Motor neuron (in vitro differentiated cells): ENCODE measurements at places on chromosomes 7 and 10.

DNA sequence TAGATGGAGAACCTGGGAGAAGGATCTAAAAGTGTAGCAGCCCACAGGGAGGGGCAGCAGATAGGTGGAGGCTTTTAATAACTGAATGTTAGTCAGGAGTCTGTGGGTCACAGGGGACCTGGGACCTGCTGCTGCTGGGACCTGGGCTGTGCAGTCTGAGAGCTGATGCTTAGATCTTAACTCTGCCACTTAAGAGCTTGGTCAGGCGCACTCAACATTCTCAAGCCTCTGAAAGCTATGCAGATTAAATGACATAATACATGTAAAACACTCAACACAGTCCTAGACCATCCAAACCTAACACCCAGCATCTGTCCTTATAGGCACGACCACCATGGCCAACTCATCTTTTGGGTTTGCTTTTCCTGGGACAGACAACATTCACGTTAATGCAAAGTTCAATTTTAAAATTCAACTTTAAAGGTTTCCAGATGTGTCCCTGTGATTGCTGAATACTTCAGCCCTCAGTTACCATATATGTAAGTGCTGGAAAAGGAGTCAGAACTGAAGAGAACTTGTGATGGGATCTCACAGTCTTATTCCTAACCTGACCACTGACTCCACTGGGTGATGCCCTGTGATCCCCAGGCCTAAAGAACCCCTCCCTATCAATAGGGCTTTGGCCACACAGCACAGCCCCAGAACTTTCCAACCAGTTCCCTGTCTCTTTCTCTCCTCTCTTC, 321.0 kb downstream of the PLXNA4 start:
- no peak for ATAC-seq

DNA sequence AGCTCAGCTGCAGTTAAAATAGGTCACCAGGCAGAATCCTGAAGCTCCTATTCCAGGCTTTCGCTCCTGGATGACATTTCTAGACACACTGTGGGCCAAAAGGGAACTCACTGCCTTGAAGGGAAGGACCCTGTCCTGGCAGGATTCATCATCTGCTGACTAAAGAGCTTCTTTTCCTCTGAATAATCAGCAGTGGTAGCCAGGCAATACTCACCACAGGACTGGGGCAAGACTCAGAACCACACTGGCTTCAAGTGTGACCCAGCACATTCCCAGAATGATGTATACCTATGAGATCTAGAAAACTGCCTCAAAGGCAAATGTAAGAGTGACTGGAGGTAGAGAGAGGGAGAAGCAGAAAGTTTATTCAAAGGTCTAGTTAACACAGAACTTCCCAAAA, 29.5 kb upstream of the EBF3 start:
- peak; percentile 18 for ATAC-seq

DNA sequence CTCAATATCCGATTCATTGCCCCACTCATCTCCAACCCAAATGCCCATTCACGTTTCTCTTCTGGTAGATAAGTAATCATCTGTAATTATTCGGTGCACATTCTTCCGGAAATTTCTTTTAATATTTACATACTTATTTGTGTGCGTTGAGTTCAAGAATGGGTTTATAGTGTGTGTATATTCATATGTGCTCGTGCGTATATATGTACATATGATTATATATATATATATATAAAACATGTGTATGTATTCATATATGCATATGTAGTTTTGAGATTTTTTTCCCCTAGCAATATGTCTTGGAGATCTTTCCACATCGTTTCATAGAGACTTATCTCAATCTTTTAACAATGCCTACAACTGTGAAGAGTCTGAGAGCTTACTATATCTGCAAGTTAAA, 118.2 kb downstream of the MDFIC start:
- ATAC-seq = no peak

DNA sequence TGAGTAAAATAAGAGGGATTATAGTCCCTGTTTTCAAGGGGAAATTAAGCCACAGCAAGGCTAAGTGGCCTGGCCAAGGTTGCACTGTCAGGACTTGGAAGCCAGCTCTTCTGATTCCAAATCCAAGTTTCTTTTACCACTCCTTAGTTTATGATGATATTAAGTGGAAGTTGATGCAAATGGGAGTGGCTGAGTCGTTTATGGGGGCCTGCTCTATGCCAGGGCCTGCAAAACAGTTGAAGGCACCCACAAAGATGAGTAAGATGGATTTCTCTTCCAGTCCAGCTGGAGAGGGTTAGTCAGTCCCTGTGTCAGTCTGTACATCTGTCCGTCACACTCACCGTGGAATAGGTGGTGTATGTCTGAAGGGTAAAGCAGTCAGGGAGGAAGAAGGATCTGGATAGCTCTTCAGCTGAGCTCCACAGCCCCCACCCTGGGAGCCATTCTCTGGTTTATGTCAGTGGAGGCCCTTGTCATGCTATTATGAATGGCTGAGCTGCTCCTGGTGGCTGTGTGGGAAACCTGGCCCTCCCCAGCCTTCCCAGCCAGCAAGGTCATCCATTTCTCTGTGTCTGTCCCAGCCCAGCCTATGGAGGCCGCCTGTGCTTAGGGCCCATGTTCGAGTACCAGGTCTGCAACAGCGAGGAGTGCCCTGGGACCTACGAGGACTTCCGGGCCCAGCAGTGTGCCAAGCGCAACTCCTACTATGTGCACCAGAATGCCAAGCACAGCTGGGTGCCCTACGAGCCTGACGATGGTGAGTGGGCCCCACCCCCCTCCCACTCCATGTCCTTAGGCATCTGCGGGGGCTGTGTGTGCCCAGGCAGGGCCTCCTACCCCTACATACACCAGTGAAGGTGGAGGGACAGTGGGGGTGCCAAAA, 44.5 kb downstream of the TBATA start:
- peak; percentile 83 for ATAC-seq

GRCh38 chr10:34186745-34187144, 628.4 kb downstream of the PARD3 start:
- no peak for ATAC-seq

DNA sequence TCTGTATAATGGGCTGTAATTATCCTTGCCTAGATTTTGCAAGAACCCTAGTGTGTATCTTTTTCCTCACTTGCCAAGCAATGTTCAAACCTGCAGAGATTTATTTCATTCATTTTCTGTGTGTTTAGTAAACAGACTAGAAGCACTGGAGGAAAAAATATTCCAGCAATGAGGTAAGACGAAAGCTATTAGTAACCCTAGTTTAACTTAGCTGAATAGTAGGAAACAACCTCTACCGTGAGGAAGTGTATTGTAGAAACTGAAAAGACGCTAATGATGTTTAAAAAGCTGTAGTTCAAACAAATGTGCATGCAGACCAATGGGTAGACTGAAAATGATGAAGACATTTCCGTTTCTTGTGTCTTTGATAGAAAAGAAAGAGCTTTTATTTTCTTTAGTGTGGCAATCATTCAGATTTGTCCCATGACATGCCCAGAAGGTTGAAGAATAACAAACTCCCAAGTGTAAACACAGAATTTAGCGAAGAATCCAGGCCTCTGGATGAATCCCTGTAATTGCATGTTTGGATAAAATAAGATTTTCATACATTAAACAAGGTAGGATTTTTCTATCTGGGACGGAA, 20.7 kb downstream of the CAV1 start:
- no peak for ATAC-seq

DNA sequence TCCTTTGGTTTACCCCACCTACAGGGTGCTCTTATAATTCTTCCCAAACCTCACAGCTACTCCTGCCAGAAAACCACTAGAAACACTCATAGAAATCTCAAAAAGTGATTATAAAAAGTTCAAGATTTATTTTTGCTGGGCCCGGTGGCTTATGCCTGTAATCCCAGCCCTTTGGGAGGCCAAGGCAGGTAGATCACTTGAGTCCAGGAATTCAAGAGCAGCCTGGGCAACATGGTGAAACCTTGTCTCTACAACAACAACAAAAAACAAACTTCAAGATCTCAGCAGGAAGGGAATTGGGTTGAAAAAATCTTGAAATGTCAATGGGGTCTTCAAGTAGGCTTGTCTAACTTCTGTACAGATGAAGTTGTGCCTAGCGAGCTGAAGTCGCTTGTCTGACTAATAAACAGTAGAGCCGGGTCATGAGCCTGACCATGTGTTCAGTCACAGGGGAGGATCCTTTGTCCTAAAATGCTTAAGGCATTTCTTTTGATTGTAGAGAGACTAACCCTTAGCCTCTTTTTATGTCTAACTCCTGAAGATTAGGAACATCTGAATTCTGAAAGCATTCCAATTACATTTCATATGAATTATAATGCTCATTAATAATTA, 124.6 kb downstream of the NOC3L start:
- ATAC-seq = no peak

DNA sequence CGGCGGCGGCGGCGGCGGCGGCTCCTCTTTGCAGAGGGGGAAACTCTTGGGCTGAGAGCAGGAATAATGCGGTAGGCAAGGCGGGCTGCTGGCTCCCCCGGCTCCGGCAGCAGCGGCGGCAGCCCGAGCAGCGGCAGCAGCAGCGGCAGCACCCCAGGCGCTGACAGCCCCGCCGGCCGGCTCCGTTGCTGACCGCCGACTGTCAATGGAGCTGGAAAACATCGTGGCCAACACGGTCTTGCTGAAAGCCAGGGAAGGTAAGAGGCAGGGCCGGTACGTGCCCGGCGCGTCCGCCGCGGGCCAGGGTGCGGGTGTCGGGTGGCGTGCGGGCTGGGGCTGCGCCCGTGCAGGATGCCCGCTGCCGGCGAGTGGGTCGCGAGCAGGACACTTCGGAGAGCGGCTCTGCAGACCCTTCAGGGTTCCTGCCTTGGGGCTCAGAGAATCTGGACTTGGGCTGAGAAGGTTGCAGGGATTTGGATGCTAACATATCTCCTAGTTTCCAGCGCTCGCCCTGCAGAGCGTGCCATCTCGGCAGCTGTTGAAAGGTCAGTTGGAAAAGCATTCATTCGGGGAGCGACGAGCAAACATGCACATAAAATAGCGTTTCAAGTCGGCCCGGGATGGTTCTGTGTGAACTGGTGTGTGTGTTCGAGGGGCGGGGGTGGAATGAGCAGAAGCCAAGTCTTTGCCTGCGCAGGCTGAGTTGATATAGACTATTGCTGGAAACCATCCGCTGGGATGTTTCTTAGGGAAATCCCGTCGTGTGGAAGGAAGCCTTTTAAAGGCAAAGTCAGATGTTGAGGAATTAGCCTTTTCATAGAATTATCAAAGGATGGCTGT, 562 bp downstream of the GRK5 start:
- peak; percentile 34 for ATAC-seq

- ATAC-seq = no peak
Measured at GRCh38 chr10:37488792-37489657, 363.6 kb downstream of the ANKRD30A start.

GRCh38 chr10:122062831-122063674, 74.1 kb downstream of the TACC2 start:
- ATAC-seq = peak; percentile 100

DNA sequence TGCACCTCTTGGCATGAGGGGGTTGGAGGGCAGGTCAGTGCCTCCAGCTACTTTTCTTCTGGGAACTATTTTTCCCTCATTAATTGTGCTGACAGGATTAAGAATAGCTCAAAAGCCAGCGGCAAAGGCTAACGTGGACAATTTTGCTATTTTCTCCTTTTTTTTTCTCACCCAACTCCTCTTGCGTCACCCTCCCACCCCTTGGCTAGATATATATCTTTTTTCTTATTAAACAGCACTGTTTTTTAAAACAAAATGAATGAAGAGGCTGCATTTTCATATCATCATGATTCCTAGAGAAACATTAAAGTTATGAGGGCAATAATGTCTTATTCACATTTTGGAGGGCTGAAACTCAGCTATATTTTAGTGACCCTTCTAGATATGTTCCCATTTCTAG, 251.8 kb upstream of the NFE2L3 start:
- no peak for ATAC-seq

DNA sequence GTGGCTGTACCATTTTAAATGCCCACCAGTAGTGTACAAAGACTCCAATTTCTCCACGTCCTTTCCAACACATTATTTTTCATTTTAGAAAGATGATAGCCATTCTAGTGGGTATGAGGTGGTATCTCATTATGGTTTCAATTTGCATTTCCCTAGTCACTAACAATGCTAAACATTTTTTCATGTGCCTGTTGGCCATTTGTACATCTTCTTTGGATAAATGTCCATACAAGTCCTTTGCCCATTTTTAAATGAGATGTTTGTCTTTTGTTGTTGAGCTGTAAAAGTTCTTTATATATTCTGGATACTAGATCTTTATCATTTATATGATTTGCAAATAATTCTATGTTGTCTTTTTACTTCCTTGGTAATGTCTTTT, 18.9 kb upstream of the BPGM start:
- no peak for ATAC-seq

DNA sequence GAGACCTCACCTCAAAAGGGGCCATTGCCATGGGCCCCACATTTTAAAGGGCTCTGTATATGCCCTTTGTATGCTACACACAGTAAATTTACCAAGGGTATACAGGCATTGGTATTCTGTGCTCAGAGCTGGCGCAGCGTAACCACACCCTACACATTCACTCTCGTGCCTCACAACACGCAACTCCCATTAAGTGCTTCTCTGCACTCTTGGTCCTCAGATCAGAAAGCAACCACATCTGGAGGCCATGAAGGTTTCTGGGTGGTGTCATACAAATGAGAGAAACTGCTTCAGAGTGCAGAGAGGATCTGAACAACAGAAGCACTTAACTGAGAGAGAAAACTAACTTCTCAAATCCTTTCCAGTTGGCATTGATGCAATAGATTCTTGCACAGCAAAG, 9.4 kb upstream of the CACUL1 start:
- ATAC-seq = peak; percentile 62

- no peak for ATAC-seq
Measured at GRCh38 chr7:99779949-99780348, 4.0 kb downstream of the CYP3A4 start.

GRCh38 chr7:152924238-152924637, 164.7 kb downstream of the ACTR3B start:
- ATAC-seq = no peak

GRCh38 chr7:96017877-96018276, 245.5 kb downstream of the DYNC1I1 start:
- no peak for ATAC-seq

DNA sequence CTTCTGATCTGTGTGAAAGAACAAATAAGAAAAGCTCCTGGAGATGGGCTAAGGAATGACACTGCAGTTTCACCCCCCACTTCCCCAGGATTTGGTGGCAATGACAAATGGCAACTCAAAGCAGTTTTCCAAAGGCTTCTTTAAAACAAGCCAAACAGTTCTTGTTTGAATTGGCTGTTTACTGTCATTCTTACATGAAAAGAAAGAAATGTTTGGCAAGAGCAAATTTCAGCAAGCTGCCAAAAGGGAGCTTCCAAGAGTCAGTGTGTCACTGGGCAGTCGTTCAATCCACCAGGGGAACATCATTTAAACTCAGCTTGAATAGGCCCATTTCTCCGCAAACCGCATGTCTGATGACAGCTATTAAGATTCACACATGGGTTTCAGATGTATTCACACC, 119.0 kb upstream of the RHOBTB1 start:
- ATAC-seq = no peak

DNA sequence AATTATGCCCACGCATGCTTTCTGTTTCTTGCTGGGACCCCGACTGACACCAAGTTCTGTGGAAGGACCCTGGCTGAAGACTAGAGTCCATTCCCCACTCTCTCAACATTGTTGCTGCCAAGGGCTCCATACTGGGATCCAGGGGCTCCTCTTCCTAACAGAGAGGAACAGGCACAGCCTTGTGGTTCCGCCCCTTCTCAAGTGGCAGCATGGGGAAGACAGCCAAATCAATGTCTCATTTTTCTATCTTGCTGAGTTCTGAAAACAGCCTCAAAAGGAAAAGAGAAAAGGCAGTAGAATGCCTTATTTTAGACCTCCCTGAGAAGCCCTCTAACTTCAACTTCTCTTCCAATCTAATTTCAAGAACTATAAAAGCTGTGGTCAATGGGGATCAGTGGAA, 23.7 kb upstream of the LAMB1 start:
- no peak for ATAC-seq
